ENCODE measurements at places on chromosomes 12 and 14.

GRCh38 chr14:54186821-54187763 is 209.7 kb upstream of the CDKN3 start:
- no peak for DNase-seq

DNA sequence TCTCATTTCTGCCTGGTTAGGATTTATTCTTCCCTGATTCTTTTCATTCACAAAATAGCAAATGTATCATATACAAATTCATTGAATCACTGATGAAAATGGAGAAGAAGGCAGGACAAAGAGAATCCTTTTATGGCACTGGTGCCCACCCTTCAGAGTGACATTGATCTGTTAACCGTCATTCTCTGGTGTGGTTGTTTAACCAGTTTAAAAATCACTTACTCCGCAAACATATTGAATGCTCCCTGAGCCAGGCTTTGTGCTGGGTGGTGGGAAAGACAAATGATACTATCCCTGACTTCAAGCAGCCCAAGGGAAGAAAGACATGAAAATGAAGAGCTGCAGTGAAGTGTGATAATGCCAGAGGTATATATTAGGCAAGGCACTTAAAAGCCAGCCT is 187.5 kb upstream of the SLC38A2 start:
- DNase-seq: no peak

- peak; percentile 50 for DNase-seq
Observed at GRCh38 chr12:93502802-93503623, 35.7 kb downstream of the MRPL42 start.

DNA sequence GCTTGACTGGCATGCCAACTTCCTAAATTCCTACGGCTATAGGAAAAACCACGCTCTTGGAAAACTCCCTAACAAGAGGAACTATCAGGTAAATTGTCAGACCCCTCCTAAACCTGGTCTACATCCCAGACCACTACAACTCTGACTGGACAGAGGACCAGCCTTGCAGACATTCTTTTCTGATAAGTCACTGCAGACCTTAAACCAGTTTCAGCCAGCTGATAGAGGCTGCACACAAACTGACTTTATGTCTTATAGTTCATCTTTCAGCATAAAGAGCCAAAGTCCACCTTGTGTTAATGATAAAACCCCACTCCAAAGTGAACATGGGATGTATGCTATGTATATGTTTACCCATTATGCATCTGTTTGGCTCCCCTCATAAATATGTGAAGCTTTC is 166.6 kb downstream of the KTN1 start:
- no peak for DNase-seq

DNA sequence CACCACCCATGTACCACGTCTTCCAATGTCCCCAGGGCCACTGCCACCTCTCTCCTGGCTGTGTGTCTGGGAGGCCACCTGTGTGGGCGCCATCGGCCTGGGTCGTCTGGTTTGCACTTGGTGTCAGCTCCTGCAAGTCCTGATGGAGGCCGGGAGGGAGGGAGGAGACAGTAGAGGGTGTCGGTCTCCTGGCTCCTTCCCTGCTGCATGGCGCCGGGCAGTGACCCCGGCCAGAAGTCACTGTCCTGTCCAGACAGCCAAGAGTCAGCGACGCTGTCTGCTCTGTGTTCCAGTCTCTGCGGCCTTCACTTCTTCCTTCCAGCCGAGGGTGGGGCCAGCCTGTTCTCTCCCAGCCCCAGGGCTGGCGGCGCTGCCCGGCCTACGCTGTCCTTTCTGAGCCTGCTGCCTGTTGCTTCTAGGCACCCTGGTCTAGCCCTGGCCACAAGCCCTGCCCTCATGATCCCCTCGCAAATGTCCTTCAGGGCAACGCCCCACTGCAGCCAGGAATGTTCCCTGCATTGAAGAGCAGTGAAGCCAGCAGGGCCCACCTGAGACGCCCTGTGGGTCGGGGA is 13.0 kb upstream of the LBHD2 start:
- no peak for DNase-seq

DNA sequence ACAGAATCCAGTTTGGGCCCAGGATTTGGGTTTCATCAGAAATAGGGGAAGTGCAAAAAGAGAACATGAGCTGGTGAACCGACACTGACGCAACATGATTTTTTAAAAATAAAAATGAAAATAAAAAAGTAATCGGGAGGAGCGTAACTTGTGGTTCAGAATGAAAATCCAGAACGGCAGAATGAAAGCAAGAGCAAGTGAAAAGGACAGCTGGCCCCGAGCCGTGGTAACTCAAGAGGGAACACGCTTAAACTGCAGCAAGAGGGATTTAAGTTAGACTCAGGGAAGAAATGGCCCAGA is 1.6 kb downstream of the SLC6A12 start:
- no peak for DNase-seq

- DNase-seq: no peak
Observed at GRCh38 chr12:88401155-88401554, 179.1 kb downstream of the KITLG start.

GRCh38 chr12:31859232-31859977 is 99.8 kb upstream of the RESF1 start:
- no peak for DNase-seq

DNA sequence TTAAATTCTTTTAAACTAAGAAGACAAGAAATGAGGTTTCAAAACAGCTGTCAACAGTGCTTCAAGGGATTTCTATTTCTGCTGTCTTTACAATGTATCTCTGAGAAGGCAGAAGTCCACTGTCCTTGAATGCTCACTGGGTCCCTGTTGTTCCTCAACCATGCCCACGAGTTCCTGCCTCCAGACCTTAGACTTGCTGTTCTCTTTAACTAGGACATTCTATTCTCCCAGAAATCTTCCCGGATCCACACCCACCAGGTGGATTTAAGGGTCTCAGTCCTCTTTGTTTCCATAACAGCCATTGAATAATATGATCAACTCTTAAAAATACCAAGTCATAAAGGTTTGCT is 6.7 kb upstream of the SLC41A2 start:
- DNase-seq: no peak

All from stimulated activated CD8-positive, alpha-beta memory T cell treated with anti-CD3 and anti-CD28 coated beads, Interleukin-15, amount 100 ng/mL, for 1 hour (primary cell).